ENCODE measurements at places on chromosomes 2 and 18. TPM values are rescaled to one million over a fixed set of nuclear protein-coding genes. Genes with fewer than 3 reads are reported as not detected.

ARL5A gene
- total RNA-seq, result 58.7 TPM

ZNF521 gene
- 54.1 TPM for total RNA-seq

UGGT1 gene
- 46.5 TPM for total RNA-seq

DNA sequence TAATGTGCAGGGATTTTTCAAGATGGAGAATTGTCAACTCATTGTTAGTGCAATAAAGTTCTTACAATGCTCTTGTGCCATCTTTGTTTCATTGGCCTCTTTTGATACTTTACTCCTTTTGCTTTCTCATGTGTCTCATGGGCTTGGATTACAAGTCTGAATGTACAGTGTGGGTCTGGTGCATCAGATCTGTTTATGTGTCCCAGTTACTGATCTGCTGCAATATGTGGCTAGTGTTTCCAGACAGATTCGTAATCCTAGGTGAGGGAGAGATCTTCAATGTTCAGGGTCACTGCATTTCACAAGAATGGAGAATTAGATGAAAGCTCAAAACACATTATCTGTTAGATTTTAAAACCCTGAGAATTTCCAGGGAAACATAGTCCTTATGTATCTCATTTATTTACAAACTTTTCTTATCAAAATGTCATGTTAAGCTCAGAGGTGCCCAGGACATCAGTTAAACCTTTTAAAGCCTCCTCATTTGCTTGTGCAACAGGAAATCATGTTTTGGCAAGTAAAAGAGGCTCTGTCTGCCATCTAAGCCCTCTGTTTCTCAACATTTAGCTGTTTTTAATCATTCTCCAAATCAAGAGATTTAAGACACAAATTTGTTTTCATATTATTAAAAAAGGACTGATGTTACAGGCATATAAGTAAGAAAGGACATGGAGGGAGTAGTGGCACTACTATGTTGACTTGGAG, 108.1 kb downstream of the NUP35 start:
- no peak for DNase-seq

DNA sequence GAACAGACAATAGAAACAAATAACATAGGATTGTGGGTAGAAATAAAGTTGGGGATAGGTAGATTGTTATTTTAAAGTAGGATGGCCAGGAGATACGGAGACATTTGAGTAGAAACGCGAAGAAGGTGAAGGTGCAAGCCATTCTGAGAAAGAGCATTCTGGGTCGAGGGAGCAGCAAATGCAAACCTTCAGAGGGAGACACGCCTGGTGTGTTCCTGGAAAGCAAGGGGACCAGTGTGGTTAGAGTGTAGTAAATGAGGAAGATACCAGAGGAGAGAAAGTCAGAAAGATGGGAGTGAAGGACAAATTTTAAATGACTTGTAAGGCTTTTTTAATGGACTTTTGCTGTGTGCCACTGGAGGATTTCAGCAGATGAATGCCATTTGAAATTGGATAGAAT, 1.7 kb downstream of the CYP20A1 start:
- DNase-seq, result no peak

- no peak for DNase-seq
Observed at GRCh38 chr2:1627628-1628381, 116.5 kb downstream of the PXDN start.

DNA sequence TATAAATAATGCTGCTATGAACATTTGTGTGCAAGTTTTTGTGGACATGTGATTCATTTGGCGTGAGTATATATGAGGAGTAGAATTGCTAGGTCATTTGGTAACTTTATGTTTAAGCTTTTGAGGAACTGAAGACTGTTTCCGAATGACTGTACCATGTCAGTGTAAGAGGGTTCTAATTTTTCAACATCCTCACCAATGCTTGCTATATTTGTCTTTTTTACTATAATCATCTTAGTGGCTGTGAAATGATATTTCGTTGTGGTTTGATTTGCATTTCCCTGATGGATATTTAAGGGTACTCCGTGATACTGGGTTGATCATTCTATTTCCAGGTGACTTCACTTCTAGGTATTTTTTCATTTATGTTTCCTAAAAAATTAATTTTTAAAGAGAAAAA, 241.1 kb downstream of the BCL2 start:
- no peak for DNase-seq

DNA sequence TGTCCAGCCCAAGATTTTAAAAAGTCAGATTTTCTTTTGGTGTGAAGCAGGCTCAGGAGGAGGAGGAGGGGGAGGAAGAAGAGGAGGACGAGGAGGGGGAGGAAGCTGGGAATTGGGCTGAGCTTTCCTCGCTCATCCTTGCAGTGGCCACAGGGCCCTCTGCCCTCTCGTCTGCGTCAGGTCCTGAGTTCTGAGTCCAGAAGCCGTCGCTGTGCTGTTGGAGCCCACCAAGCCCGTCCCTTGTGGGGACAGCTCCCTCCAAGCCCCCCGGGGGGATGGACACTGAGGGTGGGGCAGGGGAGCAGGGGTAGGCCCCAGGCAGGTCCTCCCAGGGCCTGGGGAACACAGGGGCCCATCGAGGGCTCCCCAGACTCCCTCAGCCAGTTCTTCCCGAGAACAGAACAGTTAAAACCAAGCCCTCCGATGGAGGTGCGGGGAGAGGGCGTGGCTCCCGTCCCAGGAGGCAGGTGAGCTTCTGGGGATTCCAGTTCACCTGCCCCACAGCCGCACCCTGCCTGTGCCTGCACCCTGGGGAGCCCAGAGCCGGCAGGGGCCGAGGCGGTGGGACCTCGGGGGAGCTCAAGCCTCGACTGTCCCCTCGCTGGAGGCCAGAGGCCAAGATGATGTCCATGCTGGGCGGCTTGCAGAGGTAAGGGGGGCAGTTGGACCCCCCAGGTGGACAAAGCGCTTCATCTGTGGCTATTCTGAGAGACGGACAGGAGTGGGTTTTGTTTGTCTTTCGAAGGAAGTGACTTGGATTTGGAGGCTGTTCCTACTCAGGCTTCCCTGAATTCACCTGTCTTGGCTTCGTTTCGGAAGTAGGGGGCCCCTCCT, at the start of gene GAL3ST2:
Gene GAL3ST2, plus strand, starts transcription at position 487 of the 834 bp plus-strand sequence. Its CDS starts 134 bp downstream, at position 621.
- DNase-seq, result no peak

DNA sequence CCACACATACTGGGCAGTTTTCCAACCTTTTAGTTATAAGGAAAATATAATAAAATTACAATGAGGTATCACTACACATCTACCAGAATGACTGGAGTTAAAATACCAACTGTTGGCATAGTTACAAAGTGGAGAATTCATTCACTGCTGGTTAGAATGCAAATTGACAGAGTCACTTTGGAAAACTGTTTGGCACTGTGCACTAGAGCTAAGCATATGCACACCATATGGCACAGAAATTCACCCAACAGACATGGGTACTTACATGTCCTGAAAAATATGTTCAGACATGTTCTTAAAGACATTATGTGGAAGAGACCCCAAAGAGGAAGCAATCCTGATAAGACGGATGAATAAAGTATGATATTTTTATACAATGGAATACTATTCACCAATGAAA, 686.1 kb upstream of the RAB6C start:
- DNase-seq, result no peak

Measured in mesothelial cell of epicardium (in vitro differentiated cells).